ENCODE measurements at places on chromosomes 6 and 20.

- no peak for DNase-seq
Observed at GRCh38 chr6:169098116-169098515, 155.5 kb downstream of the THBS2 start.

- DNase-seq, result no peak
Observed at GRCh38 chr6:154989448-154989847, 5.7 kb upstream of the TIAM2 start.

- DNase-seq, result no peak
Observed at GRCh38 chr6:154241581-154241980, 115.0 kb downstream of the IPCEF1 start.

DNA sequence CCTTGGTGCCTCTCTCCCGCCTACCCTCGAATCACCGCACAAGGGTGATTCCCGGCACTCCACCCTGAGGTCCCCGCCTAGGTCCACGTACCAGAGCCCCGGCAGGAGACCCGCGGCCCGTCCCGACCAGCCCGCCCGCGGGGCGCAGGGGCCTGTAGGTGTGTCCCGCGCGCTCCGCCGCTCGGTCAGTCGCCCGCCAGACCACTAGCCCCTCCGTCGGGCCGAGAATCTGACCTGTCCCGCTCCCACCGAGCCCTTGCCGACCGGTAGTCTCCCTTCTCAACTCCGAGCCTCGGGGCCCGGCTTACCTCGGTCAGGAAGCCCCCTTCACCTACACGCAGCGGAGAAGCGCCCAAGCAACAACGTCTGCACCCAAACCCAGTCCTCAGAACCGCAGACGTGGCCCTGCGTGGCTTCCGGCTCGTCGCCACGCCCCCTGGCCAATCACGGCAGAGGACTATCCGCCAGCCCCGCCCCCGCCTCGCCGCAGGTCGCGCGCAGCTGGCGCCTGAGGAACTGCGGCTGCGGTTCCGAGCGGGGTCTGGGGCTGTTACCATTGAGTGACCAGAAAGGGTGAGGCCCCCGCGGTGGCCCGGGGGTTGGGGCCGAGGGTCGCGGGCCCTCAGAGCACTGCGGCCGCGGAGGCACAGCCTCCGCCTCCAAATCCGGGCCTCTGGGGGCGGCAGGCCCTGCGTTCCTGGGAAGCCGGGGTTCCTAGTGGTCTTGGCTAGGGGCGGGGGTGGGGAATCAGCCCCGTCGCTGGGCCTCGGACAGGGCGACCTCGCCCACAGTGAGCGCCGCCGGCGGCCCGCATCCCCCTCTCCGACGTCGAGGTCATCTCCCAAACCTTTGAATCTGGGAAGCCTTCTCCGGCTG, at the start of the genes PGM3 and RWDD2A:
PGM3 (minus strand) TSS at position 395 of the 876 bp plus-strand sequence. CDS start 2,253 bp downstream, outside the sequence.
RWDD2A (plus strand) TSS at position 487 of the 876 bp plus-strand sequence. CDS start 1,095 bp downstream, outside the sequence.
- peak; percentile 90 for DNase-seq

GRCh38 chr6:83911278-83911677, 51.8 kb downstream of the CYB5R4 start:
- DNase-seq, result no peak

DNA sequence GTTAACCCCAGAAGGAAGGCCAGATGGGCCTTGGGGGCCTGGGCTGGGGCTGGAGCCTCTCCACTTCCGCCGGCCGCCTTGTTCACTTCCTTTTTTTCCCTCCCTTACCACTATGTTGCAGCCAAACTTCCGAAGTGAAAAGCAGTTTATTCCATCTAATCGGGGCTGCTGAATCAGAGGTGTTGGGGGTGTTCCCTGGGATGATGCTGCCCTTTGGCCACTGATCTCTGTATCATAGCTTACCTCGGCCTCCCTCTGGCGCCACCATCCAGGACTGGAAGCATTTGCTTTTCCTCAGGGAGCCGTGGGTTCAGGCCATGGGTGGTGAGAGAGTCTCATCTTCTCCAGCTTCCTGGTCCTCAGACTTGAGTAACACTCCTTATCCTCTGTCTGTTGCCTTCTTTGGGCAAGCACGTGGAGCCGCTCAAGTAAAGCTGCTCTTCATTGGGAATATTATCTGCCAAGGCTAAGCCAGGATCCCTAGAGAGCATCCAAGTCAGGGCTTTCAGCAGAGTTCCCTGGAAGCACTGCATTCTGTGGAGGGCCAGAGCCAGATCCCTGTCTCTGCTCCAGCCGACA, 39.6 kb downstream of the SLX4IP start:
- no peak for DNase-seq

DNA sequence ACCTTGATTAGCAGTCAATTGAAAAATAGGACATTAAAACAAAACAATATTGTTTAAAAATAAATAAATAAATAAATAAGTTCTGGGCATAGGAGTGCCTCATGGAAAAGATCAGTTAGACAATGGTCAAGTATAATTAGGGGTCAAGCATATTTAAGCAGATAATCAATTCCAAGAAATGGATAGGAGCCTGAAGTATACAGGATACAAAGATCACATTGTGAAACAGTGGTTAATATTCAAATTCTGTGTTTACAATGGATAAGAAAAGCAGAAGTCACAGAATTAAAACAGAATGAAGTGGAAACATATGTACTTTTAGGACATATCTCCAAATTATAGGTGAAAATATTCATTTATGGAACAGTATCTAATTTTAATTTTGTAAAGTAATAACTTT, 1028.6 kb upstream of the CITED2 start:
- no peak for DNase-seq

- no peak for DNase-seq
Observed at GRCh38 chr6:157620944-157621343, 202.1 kb upstream of the SNX9 start.

DNA sequence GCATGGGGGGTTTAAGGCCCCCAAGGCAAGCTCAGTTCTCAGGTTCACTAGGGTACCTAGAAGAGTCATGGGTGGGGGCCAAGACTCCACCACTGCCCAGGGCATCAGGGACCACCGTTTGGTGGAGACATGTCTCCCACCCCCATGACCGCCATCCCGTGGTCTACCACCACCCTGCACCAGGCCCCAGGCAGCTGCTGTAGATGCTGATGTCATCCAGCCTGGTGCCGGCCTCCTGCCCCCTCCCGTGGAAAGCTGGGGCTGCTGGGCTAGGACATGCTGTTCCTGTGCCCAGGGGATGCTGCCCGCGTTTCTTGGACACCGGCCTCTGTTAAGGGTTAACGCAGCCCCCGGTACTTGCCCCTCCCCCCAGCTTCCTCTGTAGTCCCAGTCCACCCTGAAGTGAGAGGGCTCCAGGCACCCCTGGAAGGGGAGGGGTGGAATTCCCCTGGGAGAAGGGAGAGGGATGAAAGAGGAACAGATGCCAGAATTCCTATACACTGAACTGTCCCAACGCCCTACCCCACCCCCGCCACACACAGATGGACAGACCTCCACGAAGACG, 587 bp downstream of the IP6K3 start:
- DNase-seq, result no peak

GRCh38 chr20:49166534-49167449, 21.3 kb downstream of the STAU1 start:
- DNase-seq, result no peak

DNA sequence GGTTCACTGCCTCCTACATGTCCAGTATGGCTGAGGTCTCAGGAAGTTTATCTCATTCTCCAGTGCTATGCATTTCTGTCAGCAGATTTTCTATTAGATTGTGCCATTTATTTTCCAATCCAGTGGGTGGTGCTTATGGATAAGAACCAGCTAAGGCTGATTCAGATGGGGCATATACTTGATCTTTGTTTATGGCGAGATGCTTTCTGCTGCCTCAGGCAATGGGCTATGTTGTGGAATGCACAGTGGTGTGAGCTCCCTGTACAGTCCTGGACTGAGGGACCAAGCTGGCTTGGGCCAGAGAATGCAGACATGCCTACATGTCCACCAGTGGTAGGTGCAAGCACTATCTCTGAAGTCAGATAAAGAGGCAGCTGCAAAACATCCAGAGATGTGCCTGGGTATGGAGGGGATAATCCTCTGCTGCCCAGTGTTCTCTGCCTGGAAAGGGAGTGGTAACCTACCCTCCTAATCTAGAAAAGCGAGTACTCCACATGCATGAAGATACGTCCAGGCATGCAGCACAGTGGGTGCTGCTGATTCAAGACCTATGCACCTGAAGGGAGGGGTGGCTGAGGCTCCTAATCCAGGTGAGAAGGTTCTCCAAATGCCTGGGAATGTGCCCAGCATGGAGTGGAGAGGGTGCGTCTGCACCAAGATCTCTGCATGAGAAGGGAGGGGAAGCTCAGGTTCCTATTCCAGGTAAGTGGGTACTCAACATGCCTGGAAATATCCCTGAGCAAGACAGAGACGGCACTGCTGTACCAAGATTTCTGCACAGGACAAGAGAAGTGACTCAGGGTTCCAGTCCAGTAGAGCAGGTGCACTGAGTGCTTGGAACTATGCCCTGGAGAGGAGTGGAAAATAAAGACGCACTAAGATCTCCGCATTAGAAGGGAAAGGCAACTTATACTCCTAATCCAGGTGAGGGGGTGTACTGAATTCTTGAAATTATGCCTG, 9.4 kb downstream of the CST4 start:
- DNase-seq, result no peak

- DNase-seq, result no peak
Observed at GRCh38 chr20:400454-401275, 7.4 kb upstream of the RBCK1 start.

GRCh38 chr6:56328728-56329090, 81.3 kb upstream of the COL21A1 start:
- no peak for DNase-seq

DNA sequence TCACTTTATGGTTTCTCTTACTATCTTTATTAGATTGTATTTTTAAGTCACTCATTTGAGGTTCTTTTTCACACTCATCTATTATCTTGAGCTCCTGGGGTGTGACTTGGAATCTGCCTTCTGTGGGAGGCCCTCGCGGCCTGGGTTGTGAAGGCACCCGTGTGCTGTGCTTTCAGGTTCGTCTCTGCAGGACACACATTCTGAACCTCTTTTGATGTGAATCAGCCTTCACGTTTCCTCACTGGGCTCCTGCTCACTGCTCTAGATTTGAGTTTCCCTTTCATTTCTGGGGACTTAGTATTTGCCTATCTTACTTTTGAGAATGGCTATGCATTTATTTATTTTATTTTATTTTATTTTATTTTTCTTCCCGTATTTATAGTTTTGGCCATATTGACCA, 97.8 kb downstream of the PACRG start:
- no peak for DNase-seq

DNA sequence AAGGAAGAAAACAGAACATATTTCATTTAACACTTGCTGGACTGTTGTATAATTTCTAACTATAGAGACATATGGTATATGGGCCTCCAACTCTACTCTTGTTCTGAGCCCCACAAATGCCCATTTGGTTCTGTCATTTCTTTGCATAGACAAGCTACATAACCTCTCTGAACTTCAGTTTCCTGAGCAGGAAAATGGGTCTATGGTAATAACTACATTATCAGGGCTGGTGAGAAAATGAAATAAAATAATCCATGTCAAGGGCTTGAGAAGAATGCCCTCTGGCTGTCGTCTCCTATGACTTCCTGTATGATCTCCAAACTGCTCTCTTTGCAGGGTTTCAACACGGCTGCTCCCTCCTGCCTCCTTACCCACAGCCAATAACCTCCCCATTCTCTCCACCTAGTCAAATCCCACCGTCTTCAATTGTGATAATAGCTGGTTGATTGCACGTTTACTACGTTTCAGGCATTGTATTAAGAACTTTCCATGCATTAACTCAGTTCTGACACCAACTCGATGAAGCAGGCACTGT, 12.0 kb downstream of the ZCCHC3 start:
- DNase-seq, result no peak

- DNase-seq, result peak; percentile 32
Observed at GRCh38 chr20:53750827-53751619, 157.4 kb upstream of the ZNF217 start.

DNA sequence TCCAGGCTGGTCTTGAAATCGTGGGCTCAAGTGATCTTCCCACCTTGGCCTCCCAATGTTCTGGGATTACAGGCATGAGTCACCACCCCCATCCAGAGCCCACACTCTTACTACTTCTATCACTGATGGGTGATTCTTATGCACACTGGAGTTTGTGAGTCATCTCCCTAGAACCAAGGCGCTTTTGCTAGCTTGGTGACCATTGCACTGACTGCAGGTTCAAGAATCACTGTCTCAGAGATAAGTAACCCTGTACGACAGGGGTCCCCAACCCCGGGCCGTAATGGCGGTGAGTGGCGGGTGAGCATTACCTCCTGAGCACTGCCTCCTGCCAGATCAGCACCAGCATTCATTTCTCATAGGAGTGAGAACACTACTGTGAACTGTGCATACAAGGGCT, 118.8 kb downstream of the MAP3K7 start:
- DNase-seq, result peak; percentile 49

GRCh38 chr6:33672808-33673207, 38.7 kb downstream of the UQCC2 start:
- DNase-seq, result no peak

GRCh38 chr6:73738367-73739028, 42.5 kb downstream of the CD109 start:
- DNase-seq, result no peak

- no peak for DNase-seq
Observed at GRCh38 chr6:106324726-106325335, 729 bp downstream of the ATG5 start.

DNA sequence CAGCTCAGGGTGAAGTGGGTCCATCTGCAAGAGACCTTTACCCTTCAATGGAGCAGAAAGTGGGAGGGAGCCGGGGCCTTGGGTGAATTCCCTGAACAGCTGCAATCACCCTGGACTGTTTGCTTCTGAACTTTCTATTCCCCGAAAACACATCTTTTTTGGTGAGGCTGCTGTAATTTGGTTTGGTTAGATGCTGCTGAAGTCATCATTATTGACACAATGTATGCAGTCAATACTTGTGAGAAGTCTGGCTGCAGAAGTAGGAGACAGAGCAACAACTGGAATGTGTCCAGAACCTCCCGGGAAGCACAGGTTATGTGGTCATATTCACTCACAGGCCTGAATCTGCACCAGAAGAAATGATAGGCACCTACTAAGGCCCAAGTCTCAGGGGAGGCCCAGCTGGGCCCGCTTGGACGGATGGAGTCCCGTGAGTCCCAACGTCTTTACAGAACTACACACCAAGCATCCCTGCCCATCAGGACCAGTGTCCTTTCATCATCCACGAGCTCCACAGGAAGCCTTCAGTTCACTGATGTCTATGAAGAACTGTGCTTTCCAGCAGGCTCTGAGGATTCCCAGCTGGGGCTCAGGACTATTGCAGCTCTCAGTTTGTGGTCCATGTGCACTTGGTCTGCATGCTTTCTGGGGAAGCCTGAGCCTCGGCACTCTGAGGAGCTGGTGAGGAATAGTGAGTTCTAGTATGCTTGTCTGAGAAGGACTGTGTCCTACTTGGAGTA, 177.6 kb downstream of the THBS2 start:
- DNase-seq, result no peak

DNA sequence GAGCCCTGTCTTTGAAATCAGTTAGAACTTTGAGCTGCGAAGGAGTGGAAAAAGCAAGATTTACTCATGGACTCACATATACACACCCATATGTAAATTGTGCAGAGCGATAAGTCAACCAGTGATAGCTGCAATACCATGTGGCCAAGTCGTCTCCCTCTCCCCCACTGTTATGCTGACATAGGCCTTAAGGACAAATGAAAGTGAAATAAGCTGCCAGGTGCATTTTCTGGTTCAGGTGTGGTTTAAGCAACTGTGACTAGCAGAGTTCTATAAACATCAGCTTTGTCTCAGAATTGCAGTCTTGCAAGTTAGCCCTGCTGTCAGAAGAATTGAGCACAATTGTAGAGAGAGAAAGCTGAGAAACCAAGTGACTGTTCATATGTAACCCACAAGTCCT, 9.6 kb downstream of the FAM83B start:
- no peak for DNase-seq
